ENCODE measurements at places on chromosomes 2 and 18.

DNA sequence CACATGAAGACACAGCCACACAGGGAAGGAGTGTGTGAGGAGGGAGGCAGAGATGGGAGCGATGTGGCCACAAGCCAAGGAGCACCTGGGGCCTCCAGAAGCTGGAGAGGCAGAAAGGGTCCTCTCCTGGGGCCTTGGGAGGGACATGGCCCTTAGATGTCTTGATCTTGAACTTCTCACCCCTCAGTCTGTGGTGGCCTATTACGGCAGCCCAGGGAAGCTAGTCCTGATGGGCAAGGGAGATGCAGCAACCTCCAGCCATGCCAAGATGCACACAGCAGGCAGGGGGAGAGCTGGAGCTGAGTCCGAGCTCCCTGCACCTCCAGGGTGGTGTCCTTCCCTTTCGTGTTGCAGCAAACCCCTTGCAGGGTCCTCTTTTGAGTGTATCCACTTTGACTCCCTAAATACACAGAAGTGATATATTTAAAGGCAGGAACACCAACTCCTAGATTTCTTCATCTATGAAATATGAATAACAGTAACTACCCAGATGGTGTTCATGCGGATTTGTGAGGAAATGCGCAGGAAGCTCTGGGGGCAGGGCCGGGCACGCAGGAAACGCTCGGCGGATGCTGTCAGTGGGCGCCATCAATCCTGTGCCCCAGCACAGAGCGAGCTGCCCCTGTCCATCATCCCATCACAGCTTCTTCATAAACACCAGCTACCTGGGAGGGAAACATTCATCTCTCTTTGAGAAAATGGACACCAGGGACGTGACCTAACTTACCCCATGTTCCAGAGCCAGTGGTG lies 230.4 kb upstream of the MYT1L start:
- DNase-seq: no peak
- H3K4me3 ChIP-seq: no peak overlapping the region
- H3K36me3 ChIP-seq: no peaks in the 10 kb centered on the region
- no peaks in the 10 kb centered on the region for H3K4me1 ChIP-seq

DNA sequence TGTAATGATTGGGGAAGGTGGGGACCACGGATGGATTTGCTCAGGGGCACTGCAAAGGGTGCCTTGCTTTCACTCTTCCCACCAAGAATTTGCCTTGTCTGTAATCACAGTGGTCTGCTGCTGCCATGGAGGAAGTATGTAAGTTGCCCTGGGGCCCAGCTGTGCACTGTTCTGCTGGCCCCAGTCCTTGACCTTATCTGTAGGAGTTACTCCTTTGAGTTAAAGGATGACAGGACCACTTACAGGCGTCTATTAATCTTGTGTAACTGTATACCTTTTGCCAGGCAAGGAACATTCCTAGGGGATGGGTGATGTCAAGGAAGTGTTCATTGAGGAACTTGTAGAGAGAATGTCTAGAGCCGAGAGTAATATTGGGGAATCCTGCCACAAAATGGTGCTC lies 212.8 kb upstream of the LRRTM1 start:
- no peaks in the 10 kb centered on the region for H3K4me1 ChIP-seq
- no peak overlapping the region for H3K27ac ChIP-seq
- DNase-seq: no peak
- H3K27me3 ChIP-seq: no peaks in the 10 kb centered on the region

- H3K4me3 ChIP-seq: no peak overlapping the region
- H3K27ac ChIP-seq: no peak overlapping the region
- no peaks in the 10 kb centered on the region for H3K27me3 ChIP-seq
- no peaks in the 10 kb centered on the region for H3K36me3 ChIP-seq
- no peaks in the 10 kb centered on the region for H3K4me1 ChIP-seq
These were observed 88.4 kb upstream of the RND3 start for GRCh38 chr2:150575861-150576260.

DNA sequence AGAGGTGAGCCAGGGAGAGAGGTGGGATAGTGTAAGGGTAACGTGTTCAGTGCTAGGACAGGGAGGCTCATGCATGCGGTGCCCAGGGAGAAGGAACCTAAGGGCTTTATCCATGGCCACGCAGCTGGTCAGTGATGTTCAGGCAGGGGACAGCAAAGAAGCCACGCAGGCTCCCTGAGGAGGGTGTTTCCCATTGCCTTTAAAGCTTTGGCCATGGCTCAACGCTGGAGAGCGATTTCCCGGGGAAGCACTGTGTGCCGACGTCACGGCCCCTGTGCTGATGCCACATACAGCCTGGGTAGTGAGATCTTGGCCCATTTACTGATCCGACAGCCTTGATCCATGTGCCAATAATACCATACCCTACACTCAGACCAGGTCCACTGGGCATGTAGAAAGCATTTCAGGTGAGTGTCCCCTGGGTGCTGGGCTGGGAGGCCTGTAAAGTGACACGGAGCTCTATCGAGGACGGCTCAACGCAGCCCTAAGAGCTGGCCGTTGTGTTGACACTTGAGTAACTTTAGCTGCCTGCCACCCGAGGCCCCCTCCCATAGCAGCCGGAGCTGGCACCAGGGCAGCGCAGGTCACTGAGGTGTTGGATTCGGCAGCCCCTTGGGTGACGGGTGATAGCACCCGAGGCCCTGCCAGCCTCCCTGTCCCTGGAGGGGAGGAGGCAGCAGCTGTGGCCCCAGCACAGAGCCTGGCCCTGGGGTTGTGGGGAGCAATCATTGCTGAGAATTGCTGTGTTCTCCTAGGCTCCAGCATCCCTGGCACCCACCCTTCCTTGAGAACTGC lies 41.4 kb downstream of the PDIA6 start:
- no peaks in the 10 kb centered on the region for H3K4me1 ChIP-seq
- H3K27ac ChIP-seq: no peak overlapping the region
- no peaks in the 10 kb centered on the region for H3K27me3 ChIP-seq

DNA sequence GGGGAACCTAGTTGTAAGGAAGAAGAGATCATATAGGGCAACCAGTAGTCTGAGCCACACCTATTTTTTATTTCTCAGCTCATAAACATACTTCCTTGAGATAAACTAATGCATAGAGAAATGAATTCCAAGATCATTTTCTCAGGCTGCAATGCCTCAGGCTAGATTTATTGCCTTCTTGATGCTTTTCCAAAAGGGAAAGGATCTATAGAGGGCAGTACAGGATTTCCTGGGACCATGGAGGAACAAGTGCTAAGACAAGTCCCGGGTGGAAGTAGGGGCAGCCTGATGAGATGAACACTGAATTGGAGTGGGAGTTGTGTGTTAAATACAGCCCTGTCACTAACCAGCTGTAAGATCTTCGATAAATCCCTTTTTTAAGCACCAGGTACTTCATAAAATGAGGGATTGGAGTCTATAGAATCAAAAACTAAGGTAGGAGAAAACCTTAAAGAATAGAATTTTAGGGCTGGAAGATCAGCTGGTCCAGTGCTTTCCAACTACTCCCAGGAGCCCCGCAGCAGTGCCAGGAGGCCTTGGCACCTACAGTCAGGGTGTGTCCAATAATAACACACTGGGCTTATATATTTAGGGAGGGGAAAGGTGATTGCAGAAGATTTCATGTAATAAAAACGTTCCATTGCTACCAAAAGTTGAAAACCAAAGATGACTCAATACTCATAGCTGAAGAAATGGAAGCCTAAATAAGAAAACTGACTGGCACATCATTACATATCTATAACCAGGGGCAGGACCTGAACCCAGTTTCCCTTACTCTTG lies 58.1 kb downstream of the SERTAD2 start:
- H3K4me3 ChIP-seq: no peak overlapping the region
- H3K36me3 ChIP-seq: peaks cover 12% of the 10 kb centered on the region
- no peaks in the 10 kb centered on the region for H3K27me3 ChIP-seq
- H3K27ac ChIP-seq: peak overlapping the region; percentile 43

DNA sequence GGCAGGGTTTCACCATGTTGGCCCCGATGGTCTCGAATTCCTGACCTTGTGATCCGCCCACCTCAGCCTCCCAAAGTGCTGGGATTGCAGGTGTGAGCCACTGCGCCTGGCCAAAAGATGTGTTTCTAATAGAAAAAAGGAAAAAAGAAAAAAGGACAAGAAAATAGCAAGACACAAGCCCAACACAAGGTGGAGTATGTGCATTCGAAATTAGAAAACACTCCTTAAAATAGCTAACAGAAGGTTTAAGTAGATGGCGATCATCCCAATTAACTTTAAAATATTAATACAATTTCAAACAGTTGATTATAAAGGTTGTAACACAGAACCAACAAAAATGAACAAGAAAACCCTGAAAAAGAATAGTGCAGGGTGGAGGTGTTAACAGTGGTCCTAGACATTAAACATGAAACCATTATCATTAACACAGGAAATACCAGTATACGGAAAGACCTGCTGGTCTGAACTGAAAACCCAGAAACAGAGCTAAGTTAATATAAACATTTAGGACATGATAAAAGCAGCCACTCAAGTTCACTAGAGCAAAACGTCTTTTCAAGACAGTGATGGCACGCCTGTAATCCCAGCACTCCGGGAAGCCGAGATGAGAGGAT lies 57.9 kb downstream of the HDLBP start:
- no peaks in the 10 kb centered on the region for H3K4me1 ChIP-seq
- H3K27me3 ChIP-seq: no peaks in the 10 kb centered on the region
- H3K27ac ChIP-seq: no peak overlapping the region
- DNase-seq: peak; percentile 28
- no peak overlapping the region for H3K4me3 ChIP-seq

- H3K4me3 ChIP-seq: no peak overlapping the region
- no peak overlapping the region for H3K27ac ChIP-seq
- no peaks in the 10 kb centered on the region for H3K27me3 ChIP-seq
- H3K36me3 ChIP-seq: no peaks in the 10 kb centered on the region
- H3K4me1 ChIP-seq: no peaks in the 10 kb centered on the region
- DNase-seq: no peak
These were observed 17.7 kb downstream of the CPLX4 start for GRCh38 chr18:59300676-59301285.

DNA sequence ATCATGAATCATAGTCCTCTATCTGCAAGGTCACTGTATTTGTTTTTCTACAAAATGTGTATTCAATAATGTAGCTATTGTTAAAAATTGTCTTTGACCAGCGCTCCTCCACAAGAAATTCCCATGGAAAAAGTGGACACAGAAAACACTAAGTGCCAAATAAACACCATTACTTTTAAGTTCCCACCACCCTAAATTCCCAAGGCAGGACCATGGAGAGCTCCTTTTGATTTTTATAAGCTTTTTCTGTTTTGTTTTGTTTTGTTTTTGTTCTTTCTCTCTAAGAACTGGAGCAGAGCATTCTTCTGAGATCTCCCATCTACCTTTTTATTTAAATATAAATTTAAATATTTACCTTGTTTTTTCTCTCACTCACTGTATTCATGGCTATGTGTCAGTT lies 44.5 kb downstream of the LRATD1 start:
- no peaks in the 10 kb centered on the region for H3K36me3 ChIP-seq
- no peak for DNase-seq
- H3K4me3 ChIP-seq: no peak overlapping the region
- no peaks in the 10 kb centered on the region for H3K4me1 ChIP-seq
- H3K27me3 ChIP-seq: no peaks in the 10 kb centered on the region

DNA sequence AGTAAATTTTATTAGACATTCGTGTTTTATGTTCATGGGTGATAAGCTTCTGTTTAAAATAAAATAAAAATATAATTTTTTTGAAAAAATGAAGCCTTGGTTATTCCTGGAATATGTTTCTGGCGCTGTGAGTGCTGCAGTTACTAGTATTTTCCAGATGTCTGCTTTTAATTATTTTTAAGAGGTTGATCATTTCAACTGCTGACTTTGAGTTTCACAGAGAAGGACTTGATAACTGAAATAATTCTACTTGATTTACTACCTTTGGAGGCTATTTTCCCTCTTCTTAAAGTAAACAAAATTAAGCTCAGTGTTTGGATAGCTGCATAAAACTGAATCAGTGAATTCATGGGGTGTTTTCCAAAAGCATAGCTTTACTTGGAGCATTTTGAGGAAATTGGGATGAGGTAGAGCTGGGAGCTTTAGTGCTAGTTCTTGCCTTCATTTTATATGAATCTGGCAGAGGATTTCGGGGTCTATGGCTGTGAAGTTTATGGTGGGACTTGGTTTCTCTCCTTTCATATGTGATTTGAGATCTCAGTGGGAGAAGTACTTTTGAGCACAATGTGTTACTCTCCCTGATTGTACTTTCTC lies 666.5 kb downstream of the DCDC2C start:
- DNase-seq: no peak
- H3K36me3 ChIP-seq: no peaks in the 10 kb centered on the region
- no peak overlapping the region for H3K27ac ChIP-seq
- no peak overlapping the region for H3K4me3 ChIP-seq

- peaks cover 6% of the 10 kb centered on the region for H3K4me1 ChIP-seq
- no peaks in the 10 kb centered on the region for H3K27me3 ChIP-seq
- no peak for DNase-seq
These were observed 88.0 kb upstream of the ZFP36L2 start for GRCh38 chr2:43314299-43314927.

DNA sequence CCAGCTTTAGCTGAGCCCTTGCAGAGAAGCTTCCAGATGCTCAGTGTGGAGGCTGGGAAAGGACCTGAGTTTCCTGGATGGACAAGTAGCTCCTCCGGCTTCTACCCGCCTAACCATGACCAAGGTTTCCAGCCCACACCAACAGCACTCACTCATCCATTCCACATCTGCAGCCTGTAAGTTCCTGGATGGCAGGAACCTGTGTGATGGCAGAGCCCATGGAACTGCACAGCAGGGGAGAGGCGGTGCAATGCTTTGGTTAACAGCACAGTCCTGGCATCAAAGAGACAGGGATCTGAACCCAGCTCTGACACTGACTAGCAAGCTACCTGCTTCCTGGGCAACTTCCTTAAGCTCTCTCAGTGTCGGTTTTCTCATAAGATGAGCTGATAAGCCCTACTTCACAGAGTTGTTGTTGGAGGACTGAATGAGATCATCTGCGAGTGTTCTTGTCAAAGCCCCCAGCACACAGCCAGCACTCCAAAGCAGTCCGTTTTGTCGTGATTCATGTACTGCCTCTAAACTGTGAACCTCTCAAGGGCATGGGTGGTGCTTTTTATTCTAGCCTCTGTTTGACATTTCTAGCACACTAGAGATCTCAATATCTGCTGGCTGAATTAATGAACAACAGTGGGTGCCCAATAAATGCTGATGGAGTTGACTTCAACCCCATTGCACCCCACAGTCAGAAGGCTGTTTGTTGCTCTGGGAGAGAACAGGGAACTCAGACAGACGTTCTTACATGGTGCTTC lies 41.6 kb upstream of the OTOF start:
- H3K4me1 ChIP-seq: no peaks in the 10 kb centered on the region
- H3K27ac ChIP-seq: no peak overlapping the region
- DNase-seq: no peak
- H3K4me3 ChIP-seq: no peak overlapping the region

GRCh38 chr2:174195253-174195652 lies 53.1 kb downstream of the OLA1 start:
- no peaks in the 10 kb centered on the region for H3K27me3 ChIP-seq
- H3K4me3 ChIP-seq: no peak overlapping the region
- DNase-seq: no peak
- no peaks in the 10 kb centered on the region for H3K36me3 ChIP-seq

- no peaks in the 10 kb centered on the region for H3K4me1 ChIP-seq
- H3K27ac ChIP-seq: no peak overlapping the region
These were observed 10.3 kb upstream of the CHST10 start for GRCh38 chr2:100427627-100428258.

DNA sequence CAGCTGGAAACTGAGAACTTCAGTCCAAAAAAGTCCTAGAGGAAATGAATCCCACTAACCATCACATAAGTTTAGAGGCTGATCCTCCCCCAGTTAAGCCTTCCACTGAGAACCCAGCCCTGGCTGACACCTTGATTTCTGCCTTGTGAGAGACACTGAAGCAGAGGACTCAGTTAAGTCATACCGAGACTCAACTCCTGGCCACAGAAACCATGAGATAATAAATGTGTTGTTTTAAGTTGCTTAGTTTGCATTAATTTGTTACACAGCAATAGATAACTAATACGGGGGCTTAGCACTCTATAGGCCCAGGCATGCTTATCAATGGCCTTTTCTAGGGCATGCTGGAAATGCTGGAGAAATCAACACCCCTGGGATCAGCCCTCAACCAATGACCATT lies 3.4 kb upstream of the ADD2 start:
- no peak overlapping the region for H3K4me3 ChIP-seq
- H3K27ac ChIP-seq: no peak overlapping the region
- peaks cover 10% of the 10 kb centered on the region for H3K4me1 ChIP-seq
